Neural progenitor cell (in vitro differentiated cells): ENCODE measurements at places on chromosomes 3 and 15. TPM values are rescaled to one million over a fixed set of nuclear protein-coding genes. Genes with fewer than 3 reads are reported as not detected.

DNA sequence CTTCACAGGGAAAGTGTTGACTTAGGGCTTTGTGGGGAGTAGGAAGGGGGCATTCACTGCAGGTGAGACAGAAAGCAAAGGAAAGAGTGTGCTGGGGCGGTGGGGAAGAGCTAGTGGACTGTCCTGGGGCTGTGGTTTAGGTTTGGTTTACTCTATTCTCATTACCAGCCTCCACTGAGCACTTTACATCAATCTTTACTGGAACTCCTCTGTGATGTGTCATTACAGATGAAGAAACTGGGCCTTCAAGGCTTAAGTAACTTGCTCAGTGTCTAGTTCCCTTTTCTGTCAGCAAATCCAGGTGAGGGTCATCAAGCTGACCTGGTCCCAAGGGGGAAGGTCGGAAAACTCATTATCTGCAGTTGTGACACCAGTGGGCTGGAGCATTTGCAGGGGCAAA lies 120.2 kb upstream of the PFN2 start:
- no peak for DNase-seq
- no peak overlapping the region for H3K4me3 ChIP-seq
- no peaks in the 10 kb centered on the region for H3K27me3 ChIP-seq
- H3K4me1 ChIP-seq, result no peaks in the 10 kb centered on the region
- no peaks in the 10 kb centered on the region for H3K36me3 ChIP-seq

DNA sequence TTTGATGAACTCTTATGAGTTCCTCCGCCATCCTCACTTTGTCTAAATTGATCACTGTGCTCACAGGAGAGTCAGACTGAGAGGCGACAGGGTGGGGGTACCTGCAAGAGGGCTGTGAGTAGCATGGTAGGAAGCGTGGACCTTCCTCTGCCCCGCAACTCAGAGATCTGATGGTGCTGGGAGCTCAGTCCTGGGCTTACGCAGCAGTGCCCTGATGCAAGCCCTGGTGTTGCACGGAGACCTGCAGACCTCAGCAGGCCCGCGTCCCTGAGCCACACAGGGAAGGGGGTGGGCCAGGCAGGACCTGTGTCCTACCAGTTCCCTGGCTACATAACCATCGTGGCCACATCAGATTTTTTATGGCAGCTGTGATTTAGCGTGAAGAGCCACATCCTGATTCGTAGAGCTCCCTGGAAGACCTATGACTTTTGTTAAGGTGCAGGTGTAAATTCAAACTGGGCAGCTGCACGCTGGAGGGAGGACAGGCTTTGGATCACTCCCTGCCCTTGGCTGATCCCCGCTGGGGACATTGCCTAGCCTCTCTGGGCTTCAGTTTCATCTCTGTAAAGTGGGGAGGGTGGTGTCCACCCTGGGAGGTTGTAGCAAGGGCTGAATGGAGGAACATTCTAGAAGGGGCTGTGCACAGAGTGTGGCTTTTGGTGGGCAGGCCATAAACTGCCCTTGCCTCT lies 176.1 kb downstream of the KLF13 start:
- no peak overlapping the region for H3K27ac ChIP-seq
- no peaks in the 10 kb centered on the region for H3K4me1 ChIP-seq
- H3K36me3 ChIP-seq, result no peaks in the 10 kb centered on the region
- H3K4me3 ChIP-seq, result no peak overlapping the region
- no peak for DNase-seq

DNA sequence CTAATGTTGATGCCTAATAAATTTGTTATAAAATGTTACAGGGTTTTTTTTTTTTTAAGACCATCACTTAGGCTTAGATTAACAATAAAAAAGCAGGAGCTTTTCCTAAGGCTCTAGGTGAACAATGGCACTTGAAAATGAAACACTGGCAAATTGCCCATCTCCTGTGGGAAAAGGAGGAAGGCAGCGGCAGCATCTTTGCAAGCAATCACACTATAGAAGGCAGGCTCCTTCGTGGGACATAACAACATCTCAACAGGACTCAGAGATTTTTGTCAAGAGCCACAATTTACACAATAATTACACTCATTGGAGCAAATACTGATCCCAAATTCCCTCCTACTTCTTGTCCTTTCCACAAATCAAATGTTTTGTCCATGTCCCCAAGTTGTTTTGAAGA lies 646.7 kb downstream of the ROBO2 start:
- H3K4me3 ChIP-seq, result no peak overlapping the region
- peaks cover 24% of the 10 kb centered on the region for H3K4me1 ChIP-seq
- DNase-seq, result no peak
- peak overlapping the region; percentile 33 for H3K27ac ChIP-seq

- H3K27me3 ChIP-seq, result no peaks in the 10 kb centered on the region
- H3K4me3 ChIP-seq, result no peak overlapping the region
- peak; percentile 82 for DNase-seq
These were observed 58.2 kb downstream of the RAB7A start for GRCh38 chr3:128784232-128784631.

GRCh38 chr3:134601539-134602439 lies 49.0 kb downstream of the KY start:
- no peak overlapping the region for H3K4me3 ChIP-seq
- H3K4me1 ChIP-seq, result peaks cover 33% of the 10 kb centered on the region
- no peaks in the 10 kb centered on the region for H3K36me3 ChIP-seq
- no peak overlapping the region for H3K27ac ChIP-seq
- peak; percentile 98 for DNase-seq

DNA sequence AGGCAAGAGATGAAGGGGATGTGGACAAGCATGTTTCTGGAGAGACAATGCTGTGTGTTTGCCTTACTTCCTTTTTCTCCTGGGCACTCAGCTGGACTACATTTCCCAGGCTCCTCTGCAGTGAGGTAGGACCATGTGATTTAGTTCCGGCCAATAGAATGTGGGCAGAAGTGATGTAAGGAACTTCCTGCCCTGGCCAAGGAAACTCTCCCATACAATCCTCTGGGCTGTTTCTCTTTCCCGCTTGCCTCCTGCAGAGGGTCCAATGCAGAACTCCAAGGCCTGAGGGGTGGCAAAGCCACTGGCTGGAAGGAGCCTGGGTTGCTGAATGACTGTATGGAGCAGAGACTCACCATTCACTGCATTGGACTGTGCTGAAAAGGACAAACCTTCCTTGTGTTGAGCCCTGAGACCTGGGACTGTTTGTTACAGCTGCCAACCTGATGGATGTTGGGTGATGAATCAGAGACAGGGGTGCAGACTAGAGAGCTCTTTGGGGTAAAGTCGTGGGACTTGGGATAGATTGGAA lies 82.7 kb upstream of the SLC6A6 start:
- DNase-seq, result peak; percentile 76
- peaks cover 11% of the 10 kb centered on the region for H3K4me1 ChIP-seq
- H3K27ac ChIP-seq, result no peak overlapping the region

- H3K27ac ChIP-seq, result no peak overlapping the region
- no peaks in the 10 kb centered on the region for H3K27me3 ChIP-seq
- no peak overlapping the region for H3K4me3 ChIP-seq
- H3K4me1 ChIP-seq, result peaks cover 36% of the 10 kb centered on the region
- H3K36me3 ChIP-seq, result no peaks in the 10 kb centered on the region
- no peak for DNase-seq
These were observed 174.8 kb downstream of the SLCO3A1 start for GRCh38 chr15:92028389-92028724.

DNA sequence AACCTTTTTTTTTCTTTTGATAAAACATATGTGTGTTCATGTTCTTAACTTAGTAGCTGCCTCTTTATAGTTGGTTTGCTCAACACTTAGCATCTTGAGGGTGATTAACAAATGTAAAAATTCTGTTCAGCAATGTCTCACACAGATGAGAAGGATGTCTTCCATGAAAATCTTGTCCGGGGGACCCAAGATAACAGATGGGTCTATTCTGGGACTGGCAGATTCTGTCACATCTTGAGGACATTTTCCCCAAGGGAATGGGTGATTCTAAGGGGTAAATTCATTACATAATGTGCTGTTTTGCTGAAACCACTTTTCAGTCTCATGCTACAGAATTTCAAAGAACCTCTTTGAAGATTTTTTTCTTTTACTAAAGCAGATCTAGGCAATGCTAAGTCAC lies 342.2 kb downstream of the IGSF11 start:
- H3K36me3 ChIP-seq, result no peaks in the 10 kb centered on the region
- no peak overlapping the region for H3K4me3 ChIP-seq
- H3K4me1 ChIP-seq, result no peaks in the 10 kb centered on the region
- no peaks in the 10 kb centered on the region for H3K27me3 ChIP-seq
- no peak overlapping the region for H3K27ac ChIP-seq

DNA sequence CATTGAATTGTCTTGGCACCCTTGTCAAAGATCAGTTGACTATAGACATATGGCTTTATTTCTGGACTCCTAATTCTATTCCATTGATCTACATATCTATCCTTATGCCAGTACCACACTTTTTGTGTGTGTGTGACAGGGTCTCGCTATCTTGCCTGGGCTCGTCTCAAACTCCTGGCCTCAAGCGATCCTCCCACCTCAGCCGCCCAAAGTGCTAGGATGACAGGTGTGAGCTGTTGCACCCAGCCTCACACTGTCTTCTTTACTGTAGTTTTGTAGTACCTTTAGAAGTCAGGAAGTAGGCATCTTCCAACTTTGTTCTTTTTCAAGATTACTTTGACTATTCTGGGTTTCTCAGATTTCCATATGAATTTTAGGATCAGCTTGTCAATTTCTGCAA lies 24.3 kb downstream of the CDAN1 start:
- no peak for DNase-seq
- no peak overlapping the region for H3K4me3 ChIP-seq
- H3K4me1 ChIP-seq, result no peaks in the 10 kb centered on the region
- H3K27ac ChIP-seq, result no peak overlapping the region

DNA sequence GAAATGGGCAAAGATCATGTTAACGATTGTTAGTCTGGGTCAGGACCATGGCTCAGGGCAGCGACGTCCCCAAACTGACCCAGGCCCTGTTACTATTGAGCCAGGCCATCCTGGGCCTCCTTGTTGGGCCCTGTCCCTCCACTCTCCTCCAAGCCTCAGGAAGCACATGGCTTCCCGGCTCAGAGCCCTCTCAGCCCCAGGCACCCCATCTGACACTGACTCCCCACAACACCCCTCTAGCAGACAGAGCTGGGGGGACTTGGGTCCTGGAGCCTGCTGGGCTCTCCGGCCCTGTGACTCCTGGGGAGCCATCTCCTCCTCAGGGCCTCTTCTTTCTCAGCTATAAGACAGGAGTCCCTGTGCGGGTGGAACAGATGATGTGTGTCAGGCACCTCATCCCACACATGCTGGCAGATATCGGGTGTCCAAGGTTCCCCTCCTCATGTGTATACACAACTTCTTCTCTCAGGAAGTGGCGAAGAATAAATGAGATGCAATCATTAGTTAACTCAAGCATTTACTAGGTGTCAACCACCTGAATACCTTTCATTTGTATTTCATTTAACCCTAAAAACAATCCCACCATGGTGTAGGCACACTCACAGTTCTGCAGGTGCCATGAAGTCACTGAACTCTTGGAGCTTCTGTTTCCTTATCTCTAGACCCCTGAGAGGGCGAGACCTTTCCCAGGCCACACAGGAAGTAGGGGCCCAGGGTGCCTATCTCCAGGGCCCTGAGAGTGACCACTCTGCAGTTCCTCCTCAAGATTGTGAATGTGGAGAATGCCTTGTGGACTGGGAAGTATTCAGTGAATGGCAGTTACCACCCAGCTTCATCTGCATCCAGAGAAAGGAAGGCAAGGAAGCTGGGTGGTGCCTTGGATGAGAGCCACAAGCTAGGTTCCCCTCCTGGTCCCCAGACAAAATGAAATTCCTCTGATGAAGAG lies 282.5 kb upstream of the TLE3 start:
- no peaks in the 10 kb centered on the region for H3K27me3 ChIP-seq
- H3K36me3 ChIP-seq, result no peaks in the 10 kb centered on the region
- peaks cover 26% of the 10 kb centered on the region for H3K4me1 ChIP-seq
- H3K27ac ChIP-seq, result no peak overlapping the region

GRCh38 chr3:71859123-71859519 lies 74.2 kb upstream of the PROK2 start:
- peak; percentile 60 for DNase-seq
- H3K27me3 ChIP-seq, result no peaks in the 10 kb centered on the region
- no peaks in the 10 kb centered on the region for H3K36me3 ChIP-seq

- DNase-seq, result no peak
- no peak overlapping the region for H3K4me3 ChIP-seq
- H3K36me3 ChIP-seq, result no peaks in the 10 kb centered on the region
These were observed 42.5 kb downstream of the LPP start for GRCh38 chr3:188196232-188196990.

GRCh38 chr15:31051496-31052080 lies 49.9 kb downstream of the TRPM1 start:
- H3K27me3 ChIP-seq, result no peaks in the 10 kb centered on the region
- H3K27ac ChIP-seq, result no peak overlapping the region
- no peaks in the 10 kb centered on the region for H3K36me3 ChIP-seq
- H3K4me1 ChIP-seq, result no peaks in the 10 kb centered on the region
- no peak for DNase-seq

DNA sequence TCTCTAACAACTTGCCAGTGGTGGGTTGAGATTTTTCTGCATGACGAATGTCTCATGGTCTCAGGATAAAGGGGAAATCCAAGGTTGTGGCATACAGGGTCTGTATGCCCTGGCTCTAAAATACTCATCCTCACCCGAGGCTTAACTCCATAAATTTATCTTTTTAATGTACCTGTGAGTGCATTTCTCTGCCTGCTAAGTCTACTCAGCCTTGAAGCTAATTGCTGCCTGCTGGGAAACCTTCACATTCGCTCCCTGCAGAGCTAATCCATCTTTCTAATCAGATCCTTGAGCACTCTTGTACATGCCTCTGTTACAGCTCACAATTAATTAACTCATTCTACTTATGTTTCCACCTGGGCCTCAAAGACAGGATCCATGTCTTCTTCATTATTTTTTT lies 93.8 kb downstream of the CMSS1 start:
- no peaks in the 10 kb centered on the region for H3K27me3 ChIP-seq
- no peaks in the 10 kb centered on the region for H3K36me3 ChIP-seq
- H3K4me1 ChIP-seq, result peaks cover 16% of the 10 kb centered on the region
- peak; percentile 34 for DNase-seq

DNA sequence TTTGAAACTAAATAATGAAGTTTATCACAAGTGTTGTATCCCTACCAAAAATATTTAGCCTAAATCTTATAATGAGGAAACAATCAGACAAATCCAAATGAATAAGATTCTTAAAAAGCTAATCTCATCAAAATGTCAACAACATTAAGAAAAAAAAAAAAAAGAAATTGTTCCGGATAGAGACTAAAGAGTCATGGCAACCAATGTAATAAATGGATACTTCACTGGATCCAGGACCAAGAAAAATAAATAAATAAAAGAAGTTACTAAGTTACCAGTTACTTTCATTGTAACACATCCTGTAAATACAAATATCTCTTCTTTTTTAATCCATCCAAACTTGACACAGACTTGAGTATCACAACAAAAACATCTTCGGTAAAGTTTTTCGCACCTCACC lies 607 bp downstream of the MRPL47 start:
- peaks cover 8% of the 10 kb centered on the region for H3K4me1 ChIP-seq
- no peak for DNase-seq
- H3K27ac ChIP-seq, result no peak overlapping the region
- peaks cover 19% of the 10 kb centered on the region for H3K36me3 ChIP-seq

GOLGA6L10 gene
- total RNA-seq, result 1.3 and 2.2 TPM in 2 replicates

MUSTN1 gene
- 2.0 and 10.8 TPM in 2 replicates for total RNA-seq

SUSD5 gene
- total RNA-seq, result 3.1 and 3.7 TPM in 2 replicates

AGBL1 gene
- total RNA-seq, result 5.5 and 6.2 TPM in 2 replicates

CYP11A1 gene
- total RNA-seq, result 0.99 and 1.1 TPM in 2 replicates

ZNF860 gene
- total RNA-seq, result 0.22 and 0.43 TPM in 2 replicates

TCF12 gene
- 130 and 149 TPM in 2 replicates for total RNA-seq

KBTBD13 gene
- not detected in 2 replicates for total RNA-seq

DIS3L gene
- 37.4 and 53.8 TPM in 2 replicates for total RNA-seq

CHRNA5 gene
- 27.1 and 46.9 TPM in 2 replicates for total RNA-seq
